ENCODE measurements at places on chromosomes 7 and 10.

- no peak for DNase-seq
These were observed 90.5 kb upstream of the ARMC3 start for GRCh38 chr10:22837351-22837750.

- DNase-seq = peak; percentile 79
These were observed 249.7 kb downstream of the ELMO1 start for GRCh38 chr7:37198906-37199485.

DNA sequence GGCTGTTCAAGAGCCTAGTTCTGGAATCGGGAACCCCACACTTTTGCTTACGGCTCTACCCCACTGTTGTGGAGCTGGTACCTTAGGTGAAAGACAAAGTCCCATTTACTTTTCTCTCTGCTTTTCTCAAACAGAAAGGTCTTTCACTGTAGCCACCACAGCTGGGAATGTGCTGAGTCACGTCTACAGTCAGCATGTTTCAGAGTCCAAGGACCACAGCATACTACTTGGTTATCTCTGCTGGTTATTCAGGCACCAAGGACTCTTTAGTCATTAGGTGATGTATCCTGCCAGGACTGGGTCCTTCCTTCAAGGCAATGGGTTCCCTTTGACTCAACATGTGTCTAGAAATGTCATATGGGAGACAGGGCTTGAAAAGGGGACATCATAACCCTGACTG lies 266.8 kb upstream of the STEAP1 start:
- no peak for DNase-seq

DNA sequence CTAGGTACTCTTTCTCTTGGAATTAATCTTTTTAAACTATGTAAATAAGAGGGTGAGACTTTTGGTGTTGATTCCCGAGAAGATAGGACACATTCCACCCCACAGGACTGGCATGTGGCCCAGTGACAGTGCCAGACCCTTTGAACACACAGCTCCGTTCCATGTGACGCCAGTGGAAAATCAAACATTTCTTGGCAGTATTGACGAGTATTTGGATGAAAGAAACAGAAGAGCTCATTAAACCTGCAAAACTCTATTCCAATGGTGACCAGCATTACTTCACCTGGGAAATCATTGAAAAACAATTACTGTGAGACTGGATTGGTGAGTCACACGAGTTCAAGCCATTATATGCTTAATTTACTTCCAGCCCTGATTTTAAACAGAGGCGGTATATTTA lies 25.8 kb downstream of the AKR1E2 start:
- DNase-seq = no peak

GRCh38 chr7:71235253-71235652 lies 103.3 kb downstream of the GALNT17 start:
- DNase-seq = no peak

DNA sequence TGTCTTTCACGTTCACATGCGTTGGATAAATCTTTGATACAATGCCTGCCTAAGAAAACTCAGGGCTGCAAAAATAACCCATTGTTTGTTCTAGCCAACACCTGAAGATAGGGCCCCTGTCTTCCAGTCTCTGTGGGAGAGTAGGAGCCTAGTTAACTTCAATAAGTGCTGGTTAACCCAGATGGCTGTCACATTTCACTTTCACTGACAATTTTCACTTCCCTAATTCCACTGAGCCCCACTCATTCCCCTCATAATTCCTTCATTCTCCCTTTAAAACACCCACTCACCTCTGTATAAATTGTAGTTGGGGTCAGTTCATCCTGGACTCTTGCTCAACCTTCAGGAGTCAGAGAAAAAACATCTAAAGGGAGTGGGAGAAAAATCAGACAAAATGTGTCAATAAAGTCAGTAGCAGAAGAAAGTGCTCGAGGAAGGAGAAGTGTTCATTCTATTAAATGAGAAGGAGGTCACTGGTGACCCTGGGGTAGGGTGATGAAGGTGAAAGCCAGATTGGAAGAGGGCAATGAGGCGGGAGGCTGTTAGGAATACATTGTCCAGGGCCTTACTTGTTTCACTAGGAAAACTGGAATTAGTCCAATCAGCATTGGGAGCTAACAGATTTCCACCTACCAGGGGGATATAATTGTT lies 51.2 kb upstream of the ABI1 start:
- DNase-seq = no peak

All from SW480 (cell line).